ENCODE measurements at places on chromosomes 16 and 17.

- DNase-seq, result no peak
Measured at GRCh38 chr16:72309001-72309400, 137.0 kb upstream of the PMFBP1 start.

GRCh38 chr16:9102943-9103342 is 11.5 kb downstream of the HAPSTR1 start:
- DNase-seq, result no peak

DNA sequence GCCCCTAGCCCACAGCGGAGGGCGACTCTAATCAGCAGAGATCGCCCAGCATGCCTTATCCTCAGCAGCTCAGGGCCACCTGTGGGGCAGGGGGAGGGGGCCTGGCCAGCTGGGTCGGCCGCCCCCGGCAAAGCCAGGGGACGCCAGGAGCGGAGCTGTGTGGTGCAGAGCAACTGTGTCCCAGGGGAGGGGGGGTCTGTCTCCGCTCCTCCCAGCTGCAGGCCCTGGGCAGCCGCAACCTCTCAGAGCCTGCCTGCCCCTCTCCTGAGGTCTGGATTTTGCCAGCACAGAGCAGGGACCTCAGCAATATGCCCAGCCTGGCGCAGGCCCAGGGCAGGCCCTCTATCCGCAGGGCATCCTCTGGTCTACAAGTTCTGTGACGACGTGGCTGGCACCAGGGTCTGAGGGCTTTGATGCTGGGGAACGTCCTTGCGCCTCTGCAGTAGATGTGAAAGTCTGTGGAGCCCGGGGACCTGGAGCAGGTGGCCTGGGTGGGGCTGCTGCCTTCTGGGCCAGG is 36.5 kb upstream of the SLC38A10 start:
- no peak for DNase-seq

DNA sequence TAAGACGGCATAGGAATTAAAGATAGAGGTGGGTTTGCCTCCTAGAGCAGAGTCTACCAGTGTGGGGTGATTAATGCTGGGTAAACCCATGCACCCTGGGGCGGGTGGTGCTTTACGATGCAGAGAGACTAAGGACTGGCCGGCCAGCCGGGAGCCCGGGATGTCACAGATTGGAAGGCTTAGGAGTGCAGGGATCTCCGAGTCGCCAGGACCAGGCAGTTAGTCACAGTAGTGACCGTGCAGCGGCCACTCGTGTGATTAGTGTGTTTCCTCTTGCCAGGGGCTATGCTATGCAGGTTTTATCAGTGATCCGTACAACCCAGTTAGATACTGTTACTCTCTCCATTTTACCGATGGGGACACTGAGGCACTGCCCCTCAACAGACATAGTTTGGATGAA is 10.4 kb downstream of the CMIP start:
- no peak for DNase-seq

- no peak for DNase-seq
Measured at GRCh38 chr17:40309031-40309948, at the start of gene RARA. RARA (plus strand) TSS chr17:40309180; CDS start chr17:40331219, 22,039 bp downstream.

DNA sequence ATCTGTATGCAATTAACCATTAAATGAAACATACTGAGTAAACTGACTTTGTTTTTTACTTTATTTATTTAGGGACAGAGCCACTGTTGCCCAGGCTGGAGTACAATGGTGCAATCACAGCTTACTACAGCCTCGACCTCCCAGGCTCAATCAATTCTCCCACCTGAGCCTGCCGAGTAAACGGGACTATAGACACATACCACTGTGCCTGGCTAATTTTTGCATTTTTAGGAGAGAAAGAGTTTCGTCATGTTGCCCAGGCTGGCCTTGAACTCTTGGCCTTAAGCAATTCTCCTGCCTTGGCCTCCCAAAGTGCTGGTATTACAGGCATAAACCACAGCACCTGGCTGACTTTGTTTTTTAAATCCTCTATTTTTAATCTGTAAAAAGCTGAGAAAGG is 42.6 kb downstream of the ANKFY1 start:
- no peak for DNase-seq

DNA sequence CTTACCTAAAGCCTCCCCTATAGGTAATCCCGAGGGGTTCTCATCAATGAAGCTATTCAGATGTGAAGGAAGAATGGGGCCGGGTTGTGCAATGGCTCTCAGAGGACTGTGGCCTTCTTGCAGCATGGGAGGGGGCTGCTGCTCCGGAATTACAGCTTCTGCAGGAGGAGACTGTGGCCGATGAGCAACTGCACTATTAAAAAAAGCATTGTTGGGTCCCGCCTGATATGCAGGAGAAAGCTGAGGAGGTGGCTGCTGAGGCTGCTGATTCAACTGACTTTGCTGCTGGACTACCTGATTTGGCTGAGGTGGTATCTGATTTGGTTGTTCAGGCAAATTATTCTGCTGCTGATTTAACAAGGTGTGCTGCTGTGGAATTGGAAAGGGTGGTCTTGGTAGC is 64.8 kb downstream of the CACNG1 start:
- no peak for DNase-seq

DNA sequence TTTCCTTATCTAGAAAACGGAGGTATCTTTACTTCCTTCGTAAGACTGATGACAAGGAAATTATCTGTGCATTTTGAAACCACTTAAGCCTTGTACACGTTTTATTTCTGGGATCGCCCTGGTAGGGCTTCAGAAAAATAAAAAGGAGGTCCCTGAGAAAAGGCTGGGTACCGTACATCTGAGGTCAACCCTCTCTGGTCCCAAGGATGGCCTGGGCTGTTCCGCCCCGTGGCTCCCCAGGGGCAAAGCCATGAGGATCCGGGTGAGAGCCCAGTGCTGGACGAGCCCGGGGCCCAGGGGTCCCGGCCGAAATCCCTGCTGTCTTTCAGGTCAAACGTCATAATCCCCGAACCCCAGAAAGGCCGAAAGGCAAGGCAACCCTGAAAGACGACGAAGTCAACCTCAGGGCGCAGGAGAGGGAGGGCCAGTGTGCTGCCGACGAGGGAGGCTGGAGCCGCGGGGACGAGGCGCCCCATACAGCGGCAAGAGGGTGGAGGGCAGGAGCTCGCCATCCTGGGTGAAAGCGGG is 656 bp upstream of the FUS start:
- no peak for DNase-seq

DNA sequence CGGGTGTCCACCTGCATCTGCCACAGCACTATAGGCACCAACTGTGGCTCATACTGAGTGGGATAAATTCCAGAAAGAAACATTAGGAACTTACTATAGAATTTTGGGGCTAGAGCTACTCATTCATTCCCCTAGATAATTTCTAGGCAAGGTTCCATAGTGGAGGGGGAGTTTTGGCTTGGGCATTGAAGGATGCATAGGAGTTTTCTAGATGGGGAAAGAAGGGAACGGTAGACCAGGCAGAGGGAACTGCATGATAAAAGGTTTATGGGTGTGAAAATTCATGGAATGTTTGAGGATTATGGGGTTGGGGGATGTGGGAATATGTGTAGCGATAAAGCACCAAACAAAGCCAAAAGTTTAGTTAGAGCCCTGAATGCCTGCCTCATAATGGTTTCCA is 35.5 kb downstream of the IL4R start:
- no peak for DNase-seq

DNA sequence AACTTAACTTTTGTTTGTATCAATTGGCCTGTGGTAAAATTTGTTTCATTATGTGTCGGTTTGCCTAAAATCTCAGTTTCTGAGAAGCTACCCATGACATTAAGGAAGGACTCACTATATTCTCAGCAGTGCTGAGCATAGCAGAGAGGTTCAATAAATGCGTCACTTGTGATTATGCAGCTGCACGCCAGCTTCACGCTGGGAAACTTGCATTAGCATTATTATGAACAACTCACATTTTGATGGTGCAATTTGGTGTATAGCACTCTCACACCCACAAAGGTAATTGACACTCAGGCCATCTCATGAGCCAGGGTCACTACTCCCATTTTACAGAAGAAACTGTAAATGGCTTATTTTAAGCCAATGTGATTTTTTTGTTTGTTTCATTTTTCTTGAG is 80.6 kb upstream of the SALL1 start:
- DNase-seq, result no peak

DNA sequence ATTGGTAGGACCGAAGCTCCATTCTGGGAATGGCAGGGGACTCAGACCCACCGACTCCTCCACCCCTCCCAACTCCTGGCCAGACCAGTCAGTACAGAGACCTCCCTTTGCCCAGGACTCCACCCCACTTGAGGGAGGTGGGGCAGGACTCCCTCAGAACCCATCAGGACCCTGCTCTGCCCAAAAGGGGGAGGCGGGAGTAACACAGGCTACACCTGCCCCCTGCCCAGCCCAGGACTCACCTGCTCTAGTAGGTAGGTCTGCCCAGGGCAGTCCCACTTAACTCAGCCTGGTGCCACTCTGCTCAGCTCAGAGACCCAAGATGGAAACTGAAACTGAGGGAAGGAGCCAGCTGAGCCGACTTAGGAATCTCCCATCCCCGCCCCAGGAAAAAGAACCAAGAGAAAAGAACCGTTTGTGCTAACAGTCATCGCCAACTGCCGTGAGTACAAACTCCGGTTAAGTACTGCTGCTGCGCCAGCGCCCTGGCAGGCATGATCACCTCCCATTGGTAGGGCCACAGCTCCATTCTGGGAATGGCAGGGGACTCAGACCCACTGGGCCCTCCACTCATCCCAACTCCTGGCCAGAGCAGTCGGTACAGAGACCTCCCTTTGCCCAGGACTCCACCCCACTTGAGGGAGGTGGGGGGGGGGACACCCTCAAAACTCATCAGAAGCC is 503 bp downstream of the DHX58 start:
- no peak for DNase-seq

DNA sequence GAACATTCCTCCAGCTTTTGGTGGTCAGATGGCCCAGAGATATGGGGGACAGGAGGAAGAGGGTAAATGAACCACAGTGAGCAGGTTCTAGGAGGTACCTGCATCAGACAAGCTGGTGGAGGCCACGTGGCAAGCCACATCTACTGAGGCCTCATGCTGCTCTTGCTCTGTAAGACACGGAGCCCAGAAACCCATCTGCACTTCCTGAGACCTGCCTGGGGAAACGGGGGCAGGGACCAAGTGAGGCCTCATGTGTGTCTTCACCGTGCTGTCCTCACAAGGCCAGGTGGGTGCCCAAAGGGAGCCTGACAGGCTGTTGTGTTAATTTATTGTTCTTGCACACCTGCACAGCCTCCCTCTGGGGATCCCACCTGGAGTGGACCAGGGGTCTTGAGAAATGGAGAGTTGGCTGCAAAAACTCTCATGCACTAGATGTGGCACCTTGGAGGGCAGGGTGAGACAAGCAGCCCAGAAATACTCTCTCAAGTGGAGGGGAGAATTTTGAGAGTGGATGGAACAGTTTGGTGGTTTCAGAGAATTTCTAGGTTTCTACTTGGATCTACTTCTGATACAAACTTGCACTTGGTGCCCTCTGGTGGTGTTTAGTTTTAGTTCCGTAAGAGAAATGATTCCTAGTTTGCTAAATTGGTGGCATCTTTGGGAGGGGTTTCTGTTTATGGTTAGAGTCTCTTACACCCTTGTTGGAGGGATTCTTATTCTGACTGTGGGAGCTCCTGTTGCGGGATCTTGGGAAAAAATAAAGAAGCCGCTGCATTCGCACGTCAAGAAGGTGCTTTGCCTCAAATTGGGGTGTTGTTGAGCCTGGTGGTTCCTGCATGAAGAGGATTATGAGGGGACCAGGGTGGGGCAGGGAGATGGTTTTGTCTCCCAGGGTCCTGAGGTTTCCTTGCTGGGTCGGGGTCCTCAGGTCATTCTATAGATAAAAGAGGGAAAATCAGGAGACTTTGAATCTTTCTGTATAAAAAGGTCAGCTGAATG is 47.5 kb downstream of the SLC6A2 start:
- no peak for DNase-seq

GRCh38 chr16:56632848-56633365 is 448 bp downstream of the MT1M start:
- no peak for DNase-seq

DNA sequence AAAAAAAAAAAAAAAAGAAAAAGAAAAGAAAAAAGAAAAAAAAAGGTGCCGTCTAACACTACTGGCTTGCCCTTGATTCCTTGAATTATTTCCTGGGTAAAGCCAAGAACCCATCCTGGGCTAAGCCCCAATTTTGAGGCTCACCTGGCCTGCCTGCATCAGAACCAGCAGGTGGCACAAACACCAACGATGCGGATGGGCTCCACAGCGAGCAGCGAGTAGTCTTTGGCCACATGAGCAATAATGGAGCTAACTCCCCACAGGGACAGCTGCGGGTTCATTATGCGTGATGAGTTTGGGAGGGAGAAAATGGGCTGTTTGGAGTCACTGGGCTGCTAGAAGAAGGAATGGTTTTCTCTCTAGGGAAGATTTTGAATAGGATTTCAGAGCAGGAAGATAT is 91.1 kb downstream of the ASIC2 start:
- no peak for DNase-seq

Data from CMK (cell line).